ENCODE measurements at places on chromosomes 4 and X.

GRCh38 chr4:174449944-174450785 is 72.1 kb downstream of the HPGD start:
- DNase-seq: no peak

- no peak for DNase-seq
Observed at GRCh38 chrX:9318213-9318612, 146.6 kb upstream of the TBL1X start.

DNA sequence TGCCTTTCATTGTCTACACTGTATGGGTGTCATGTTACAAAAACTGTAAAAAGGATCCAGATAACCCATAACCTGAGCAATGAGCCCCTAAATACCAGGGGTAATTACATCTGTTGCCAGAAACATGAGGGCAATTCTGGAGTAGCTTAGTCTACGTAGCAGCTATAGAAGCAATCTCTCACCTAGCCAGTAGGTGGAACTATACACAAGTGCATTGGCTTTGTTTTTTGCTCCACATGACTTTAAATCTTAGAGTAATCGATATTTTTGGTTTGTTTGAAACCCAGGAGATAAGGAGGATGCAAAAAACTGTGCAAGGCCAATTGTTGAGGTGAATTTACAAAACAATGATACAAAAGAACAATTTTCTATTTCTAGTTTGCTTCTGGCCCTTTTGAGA is 57.5 kb downstream of the GPR82 start:
- no peak for DNase-seq

DNA sequence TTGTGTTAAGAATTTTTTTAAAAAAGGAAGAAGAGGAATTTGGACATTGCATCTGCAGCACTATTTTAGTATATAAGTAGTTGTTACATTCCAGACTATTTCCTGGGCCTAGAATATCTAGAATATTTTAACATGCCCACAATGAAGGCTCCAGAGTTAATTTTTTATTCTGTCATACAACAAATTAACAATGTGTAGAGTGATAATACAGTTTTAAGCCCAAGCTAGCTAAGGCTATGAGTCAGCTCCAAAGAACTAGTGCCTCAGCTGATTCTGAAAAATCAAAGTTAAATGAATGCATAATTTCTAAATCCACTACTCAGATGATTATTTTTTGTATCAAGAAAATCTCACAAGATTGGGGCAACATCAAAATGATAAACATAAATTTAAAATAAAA is 231.4 kb downstream of the PRDM5 start:
- DNase-seq: no peak

DNA sequence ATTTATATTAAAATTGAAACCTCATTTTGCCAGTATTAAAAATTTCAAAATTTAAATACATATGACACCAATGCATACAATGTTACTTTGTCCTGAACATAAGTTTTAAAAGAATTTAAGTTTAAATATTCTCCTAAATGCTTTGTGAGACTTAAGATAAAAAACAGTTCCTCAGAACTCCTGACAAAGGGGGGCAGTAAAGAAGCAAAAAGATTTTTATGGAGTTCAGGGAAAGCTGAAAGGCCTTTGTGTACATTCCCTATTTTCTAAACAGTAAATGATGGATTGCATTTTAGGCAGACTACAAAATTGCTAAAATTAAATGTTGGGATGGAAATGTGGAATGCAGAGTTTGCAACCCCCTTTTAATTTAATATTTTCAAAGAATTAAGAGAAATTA is 81.7 kb downstream of the SNCA start:
- no peak for DNase-seq

GRCh38 chrX:8731559-8732395 is at the start of gene ANOS1:
Gene ANOS1, minus strand, starts transcription at chrX:8732137. Its CDS starts 101 bp downstream, at chrX:8732036.
- DNase-seq: no peak

DNA sequence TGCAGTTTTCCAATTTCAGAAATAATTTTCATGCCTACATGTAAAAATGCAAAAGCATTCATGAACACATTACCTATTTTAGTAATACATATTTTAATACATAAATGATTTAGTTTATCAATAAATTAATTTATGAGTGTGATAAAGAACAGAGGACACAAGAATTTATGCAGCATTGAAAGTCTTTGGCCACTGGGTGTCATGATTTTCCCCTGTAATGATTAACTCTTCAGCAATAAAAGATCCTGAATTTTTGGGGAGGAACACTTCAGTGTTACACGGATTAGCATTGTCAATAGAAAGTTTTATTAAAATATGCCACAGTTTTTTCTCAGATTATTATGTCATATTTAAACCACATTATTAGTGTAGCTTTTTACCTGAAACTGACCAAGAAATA is 8.6 kb upstream of the VCX2 start:
- DNase-seq: no peak

DNA sequence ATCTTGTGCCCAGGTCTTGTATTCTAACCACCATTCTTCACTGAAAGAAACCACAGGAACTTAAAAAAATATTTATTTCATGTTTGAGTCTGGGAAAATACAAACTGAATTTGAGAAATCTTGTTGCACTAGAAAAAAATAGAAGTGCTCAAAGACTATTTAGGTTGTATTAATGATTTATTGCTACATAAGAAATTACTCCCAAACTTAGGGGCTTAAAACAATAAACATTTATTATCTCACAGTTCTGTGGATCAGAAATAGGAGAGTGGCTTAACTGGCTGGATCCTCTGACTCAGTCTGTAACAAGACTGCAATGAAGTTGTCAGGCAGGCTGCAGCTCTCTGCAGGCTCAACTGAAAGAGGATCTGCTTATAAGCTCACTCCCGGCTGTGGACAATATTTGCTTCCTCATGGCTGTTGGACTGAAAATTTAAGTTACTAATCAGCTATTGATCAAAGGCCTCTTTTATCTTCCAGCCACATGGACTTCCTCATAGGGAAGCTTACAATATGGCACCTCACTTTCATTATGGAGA is 295.4 kb upstream of the FAM241A start:
- DNase-seq: no peak

DNA sequence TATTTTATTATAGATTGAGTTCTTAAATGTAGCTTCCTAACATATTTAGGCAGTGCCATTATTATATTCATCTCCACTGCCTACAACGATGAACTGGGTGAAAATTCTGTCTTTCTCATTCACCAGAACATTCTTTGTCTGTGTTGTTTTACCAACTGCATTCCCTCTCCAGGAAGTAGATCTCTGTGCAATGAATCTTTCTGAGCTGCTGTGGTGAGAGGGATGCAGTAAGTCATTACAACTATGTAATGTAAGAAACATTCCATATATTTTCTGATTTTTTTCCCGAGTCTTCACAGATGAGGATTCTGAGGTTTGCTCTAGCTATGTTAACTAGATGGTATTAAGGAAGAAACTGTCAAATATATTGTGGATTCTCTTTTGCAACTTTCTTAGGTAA is 811.9 kb upstream of the PCDH7 start:
- DNase-seq: no peak

DNA sequence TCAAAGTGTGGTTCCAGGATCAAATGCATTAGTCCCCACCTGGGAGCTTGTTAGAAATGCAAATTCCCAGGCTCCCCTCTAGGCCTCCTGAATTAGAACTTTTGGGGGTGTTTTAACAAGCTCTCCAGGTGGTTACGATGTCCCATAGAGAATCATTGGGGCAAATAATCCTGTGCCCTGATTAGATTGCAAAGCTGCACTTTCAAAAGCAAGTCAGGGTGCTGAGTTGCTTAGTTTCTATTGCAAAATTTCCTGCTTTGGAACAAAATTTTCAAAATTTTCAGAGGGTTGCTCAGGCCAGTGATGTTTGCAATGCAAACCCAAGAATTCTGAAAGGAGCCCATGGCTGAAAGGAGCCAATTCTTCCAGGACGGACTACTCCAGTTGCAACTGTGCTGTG is 71.0 kb downstream of the MGST2 start:
- DNase-seq: no peak

DNA sequence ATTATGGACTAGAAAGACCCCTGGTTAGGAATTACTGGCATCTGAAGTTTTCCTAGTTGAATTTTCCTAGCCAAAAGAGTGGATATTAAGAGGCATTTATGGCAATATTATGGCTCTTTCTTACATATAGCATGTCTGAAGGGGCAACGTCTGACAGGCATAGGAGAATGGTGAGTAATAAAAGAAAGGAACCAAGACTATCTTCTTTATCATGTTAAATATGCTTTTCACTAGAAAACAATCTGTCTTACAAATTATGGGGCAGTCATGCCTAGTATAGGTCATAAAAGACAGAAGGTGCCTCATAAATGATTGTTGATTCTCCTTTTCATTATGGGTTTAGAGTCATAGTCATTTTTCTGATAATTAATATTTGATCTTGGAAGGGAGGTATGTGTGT is 431.1 kb upstream of the HTR2C start:
- DNase-seq: no peak

DNA sequence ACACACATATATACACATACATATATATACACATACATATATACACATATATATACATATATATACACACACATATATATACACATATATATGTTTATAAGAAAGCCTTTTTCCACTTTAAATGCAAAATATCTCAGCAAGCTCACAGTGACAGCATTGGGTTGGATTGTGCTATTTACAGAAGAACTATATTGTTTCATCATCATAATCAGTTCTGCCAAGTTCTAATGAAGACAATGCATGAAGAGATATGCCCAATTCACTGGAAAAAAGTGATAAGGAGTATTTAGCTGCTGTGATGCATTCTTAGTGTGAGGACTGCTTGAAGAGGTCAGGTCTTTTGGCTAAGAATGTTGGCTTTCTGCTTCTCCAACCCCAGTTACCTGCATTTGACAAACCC is 54.4 kb downstream of the RNF150 start:
- no peak for DNase-seq

DNA sequence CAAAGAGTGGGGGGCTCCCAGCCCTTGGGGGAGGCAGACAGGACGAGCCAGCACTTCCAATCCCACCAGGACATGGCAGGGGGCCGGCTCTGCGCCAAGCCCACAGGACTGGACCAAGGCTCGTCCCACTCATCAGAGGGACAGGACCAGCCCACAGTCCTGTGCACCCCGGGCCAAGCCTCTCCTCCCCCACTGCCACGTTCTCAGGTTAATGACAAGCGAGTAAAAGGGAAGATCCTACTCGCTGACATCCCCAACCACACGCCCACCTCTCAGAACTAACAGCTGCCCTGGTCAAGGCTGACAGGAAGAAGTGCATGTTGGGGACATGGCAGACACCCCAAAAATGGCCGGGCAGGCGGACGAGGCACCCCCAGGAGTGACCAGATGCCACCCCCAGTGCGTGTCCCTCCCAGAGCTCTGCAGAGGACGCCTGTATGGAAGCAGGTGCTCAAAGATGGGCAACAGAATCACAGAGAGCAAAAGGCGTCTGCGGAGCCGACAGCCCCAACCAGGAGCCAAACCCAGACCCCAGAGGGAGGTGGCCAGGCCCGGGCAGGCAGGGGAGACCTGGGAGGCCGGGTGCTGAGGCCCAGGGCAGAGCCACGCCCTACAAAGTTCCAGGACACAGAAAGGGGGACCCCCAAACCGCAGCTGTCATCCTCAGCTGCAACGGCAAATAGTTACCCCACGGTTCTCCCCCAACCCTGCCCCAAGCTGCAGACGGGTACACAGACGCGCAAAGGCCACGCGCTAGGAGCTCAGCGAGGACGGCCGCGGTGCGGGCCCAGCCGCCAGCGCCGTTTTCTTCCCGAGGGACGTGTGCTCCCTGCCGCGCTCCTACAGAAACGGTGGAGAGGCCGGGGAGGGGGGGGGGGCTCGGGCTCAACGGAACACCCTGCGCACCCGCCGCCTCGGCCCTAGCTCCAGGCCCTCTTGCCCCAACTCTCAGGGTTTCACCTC is 1.7 kb downstream of the CTBP1 start:
- no peak for DNase-seq

- no peak for DNase-seq
Observed at GRCh38 chr4:61041527-61041926, 158.6 kb upstream of the ADGRL3 start.

DNA sequence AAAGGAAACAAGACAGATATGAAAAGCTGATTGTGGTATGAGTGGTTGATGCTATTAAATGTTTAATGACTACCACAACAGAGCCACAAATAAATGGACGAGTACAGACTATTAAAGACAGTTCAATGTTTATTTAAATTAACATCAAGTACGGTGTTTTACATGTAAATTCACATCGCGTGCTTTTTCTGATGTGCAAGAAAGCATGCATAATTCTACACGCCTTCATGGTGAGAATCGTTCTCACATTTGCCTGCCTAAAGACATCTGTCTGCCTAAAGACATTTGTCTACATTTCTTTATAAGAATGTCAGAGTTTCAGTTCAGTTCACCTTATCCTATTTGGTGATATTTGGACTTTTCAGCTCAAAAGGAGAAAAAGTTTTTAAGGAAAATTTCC is 7.3 kb upstream of the GPR143 start:
- DNase-seq: no peak

- DNase-seq: no peak
Observed at GRCh38 chrX:50448565-50448964, 22.1 kb downstream of the DGKK start.

DNA sequence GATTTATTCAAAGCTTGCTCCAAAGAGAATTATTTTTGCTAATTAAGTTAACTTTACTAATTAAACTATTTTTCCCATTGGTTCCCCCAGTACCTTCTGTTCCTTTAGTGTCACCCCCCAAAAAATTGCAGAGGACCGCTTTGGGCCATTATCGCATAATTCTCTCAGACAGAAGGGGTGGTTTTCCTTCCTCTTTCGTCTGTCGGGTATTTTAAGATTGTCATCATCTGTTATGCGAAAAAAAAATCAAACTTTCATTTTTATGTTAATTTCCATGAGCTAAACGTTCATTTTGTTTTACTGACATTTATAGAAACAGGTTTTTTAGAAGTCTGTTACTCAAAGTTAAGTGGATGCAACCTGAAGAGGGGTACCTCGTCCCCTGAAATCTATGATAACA is 76.2 kb upstream of the DDX3X start:
- no peak for DNase-seq

DNA sequence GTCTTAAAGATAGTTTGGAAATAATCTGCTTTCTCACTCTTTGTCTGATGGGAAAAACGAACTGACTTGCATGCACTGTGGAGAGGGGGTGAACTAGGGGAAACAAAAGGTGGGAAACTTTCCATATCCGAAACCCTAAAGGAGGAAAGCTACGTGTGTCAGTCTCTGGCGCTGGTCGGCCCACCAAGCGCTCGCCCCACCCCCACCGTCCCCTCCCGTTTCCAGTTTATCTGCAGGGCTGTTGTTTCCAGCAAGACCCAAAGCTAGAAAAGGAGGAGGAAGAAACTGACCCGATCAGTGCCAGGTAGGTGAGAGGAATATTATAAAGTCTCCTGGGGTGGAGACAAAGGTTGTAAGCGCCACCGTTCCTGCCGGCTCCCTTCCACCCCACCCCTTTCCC is 552 bp downstream of the TCEAL9 start:
- DNase-seq: no peak

GRCh38 chr4:128308986-128309385 is 21.4 kb upstream of the PGRMC2 start:
- no peak for DNase-seq

DNA sequence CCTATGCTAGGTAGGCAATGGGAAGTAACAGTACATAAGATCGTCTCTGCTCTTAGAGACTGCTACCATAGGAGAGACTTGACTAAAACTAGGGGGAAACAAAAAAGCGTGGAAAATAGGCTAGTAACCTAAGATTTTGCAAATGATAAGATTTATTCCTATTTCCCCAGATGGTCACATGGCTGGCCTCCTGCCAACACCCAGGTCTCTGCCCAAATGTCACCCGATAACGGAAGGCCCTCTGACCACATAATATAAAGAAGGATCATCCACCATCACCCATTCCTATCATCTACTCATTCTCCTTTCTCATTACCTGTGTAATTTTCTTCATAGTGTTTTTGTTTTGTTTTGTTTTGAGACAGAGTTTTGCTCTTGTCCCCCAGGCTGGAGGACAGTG is 4.7 kb downstream of the LAMP2 start:
- DNase-seq: no peak
